Stimulated activated CD8-positive, alpha-beta memory T cell treated with anti-CD3 and anti-CD28 coated beads, Interleukin-4, amount 100 ng/mL, for 4 hours (primary cell): ENCODE measurements at places on chromosomes 1 and 21.

DNA sequence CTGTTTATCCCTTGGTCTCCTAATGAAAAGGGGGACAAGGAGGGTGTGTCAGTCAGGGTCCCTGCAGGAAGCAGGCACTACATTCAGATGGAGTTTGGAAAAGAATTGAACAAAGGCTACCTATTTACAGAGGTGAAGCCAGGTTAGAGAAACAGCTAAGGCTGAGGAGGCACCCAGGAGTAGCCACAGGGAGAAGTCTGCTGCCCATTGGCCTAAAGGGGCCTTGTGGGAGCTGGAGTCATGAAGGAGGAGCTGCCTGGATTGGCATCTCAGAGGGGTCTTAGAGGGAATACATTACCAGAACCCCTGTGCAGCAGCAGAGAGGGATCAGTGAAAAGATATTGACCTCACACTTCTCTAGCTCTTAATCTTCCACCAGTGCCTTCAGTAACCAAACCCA lies 31.2 kb upstream of the USP24 start:
- DNase-seq: no peak

GRCh38 chr1:53298045-53298637 lies 29.7 kb downstream of the LRP8 start:
- DNase-seq: no peak

GRCh38 chr1:179817056-179817455 lies 60.5 kb downstream of the TOR1AIP2 start:
- DNase-seq: no peak

- no peak for DNase-seq
These were observed 78.9 kb downstream of the TGFBR3 start for GRCh38 chr1:91806769-91807700.

GRCh38 chr1:62384276-62385005 lies 52.4 kb upstream of the USP1 start:
- DNase-seq: no peak
